Amniotic stem cell (primary cell): ENCODE measurements at places on chromosomes 5 and 9.

- DNase-seq = no peak
Observed at GRCh38 chr5:139635191-139635590, 13.0 kb upstream of the CXXC5 start.

DNA sequence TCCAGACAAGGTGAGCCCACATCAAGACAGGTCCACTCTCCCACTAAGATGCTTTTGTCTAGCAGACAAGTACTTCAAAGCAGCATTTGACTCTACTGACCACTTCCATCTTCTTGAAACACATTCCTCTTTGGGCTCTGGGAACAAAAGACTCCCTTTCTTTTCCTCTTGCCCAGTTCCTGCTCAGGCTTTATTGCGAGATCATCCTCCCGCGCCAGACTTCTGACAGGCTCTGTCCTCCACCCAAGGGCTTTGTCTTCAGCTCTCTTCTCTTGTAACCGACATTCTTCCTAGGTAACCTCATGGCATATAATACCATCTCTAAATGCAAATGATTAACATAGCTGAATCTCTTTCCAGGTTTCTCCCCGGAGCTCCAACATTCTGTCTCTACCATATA is 85.8 kb downstream of the NUDT12 start:
- DNase-seq = no peak

GRCh38 chr5:145965804-145966203 is 29.4 kb downstream of the SH3RF2 start:
- DNase-seq = no peak

DNA sequence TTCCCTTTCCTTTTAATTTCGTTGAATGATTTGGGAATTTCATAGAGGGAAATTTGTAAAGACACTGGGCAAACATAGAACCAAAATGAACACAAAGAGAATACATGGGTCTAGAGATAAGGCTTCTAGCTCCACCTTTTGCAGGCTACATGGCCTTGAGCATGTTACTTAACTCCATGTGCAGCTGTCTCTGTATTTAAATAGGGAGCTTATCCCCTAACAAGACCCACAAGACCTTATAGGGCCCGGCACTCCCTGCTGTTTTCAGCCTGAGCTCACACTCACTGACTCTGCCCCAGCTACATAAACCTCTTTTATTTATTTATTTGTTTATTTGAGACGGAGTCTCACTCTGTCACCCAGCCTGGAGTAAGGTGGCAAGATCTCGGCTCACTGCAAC is 30.6 kb upstream of the TLE1 start:
- DNase-seq = no peak

GRCh38 chr5:169050146-169050571 is 250.8 kb downstream of the SLIT3 start:
- no peak for DNase-seq

- no peak for DNase-seq
Observed at GRCh38 chr5:67978171-67978570, 237.4 kb upstream of the PIK3R1 start.

- DNase-seq = no peak
Observed at GRCh38 chr9:120447959-120448500, 131.9 kb downstream of the CDK5RAP2 start.

GRCh38 chr9:21728781-21729180 is 73.7 kb upstream of the MTAP start:
- DNase-seq = no peak

GRCh38 chr5:76470976-76471375 is 67.9 kb downstream of the IQGAP2 start:
- DNase-seq = no peak

DNA sequence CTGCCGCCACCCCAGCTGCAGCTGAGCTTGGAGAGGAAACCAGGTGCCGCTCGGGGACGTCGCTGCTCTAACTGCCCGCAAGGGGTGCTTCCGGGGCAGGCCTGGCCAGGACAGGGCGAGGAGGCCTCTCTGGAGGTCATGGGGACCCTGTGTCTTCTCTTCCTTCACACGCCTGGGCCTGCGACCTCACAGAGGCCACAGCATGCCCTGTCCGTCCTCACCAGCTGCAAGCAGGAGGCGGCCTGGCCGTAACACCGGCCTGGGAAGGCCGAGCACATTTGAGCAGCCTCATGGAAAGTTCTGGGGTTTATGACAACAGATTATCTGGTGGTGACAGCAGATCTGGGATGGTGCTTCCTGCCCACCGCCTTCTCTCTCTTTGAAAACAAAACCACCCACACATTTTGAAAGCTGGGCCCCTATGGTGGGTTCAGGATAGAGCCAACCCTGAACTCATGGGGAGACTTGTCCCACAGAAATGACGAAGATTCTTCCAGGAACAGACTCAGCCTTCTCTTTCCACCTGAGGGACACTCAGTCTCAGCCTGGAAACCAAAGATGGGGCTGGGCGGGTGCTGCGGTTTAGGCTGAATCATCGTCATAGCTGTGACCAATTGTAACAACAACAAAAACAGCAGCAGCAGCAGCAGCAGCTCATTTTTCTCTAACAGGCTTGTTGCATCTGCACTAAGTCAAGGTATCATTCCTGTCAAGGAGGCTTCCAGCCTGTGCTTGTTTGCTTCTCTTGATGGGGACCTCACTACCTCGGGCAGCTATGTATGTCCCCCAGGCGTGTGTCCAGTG is 99.6 kb upstream of the RAPGEF1 start:
- peak; percentile 87 for DNase-seq

DNA sequence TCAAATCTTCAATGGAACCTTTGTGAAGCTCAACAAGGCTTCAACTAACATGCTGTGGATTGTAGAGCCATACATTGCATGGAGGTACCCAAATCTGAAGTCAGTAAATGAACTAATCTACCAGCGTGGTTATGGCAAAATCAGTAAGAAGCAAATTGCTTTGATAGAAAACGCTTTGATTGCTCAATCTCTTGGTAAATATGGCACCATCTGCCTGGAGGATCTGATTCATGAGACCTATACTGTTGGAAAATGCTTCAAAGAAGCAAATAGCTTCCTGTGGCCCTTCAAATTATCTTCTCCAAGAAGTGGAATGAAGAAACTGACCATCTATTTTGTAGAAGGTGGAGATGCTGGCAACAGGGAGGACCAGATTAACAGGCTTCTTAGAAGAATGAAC is 54.7 kb upstream of the TTC39B start:
- no peak for DNase-seq

- no peak for DNase-seq
Observed at GRCh38 chr5:74550927-74551326, 89.6 kb downstream of the ENC1 start.

DNA sequence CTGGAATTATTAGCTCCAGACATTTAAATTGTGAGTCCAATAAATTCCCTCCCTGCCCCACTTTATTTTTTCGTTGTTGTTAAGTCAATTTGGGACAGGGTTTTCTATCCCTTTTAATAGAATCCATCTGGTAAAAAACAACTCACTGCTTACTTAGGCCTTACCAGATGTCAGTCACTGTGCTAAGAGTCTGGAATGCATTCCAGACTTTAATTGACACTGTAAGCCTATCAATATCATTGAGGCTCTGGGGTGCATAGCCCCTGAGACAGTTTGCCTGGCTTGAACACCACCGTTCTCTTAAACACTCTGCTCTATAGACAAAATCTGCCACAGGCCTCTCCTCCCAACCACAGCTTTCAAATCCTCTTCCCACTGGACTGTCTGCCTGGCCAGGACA is 175.9 kb downstream of the NSG2 start:
- no peak for DNase-seq

- DNase-seq = no peak
Observed at GRCh38 chr5:96245140-96246091, 187.6 kb downstream of the PCSK1 start.

DNA sequence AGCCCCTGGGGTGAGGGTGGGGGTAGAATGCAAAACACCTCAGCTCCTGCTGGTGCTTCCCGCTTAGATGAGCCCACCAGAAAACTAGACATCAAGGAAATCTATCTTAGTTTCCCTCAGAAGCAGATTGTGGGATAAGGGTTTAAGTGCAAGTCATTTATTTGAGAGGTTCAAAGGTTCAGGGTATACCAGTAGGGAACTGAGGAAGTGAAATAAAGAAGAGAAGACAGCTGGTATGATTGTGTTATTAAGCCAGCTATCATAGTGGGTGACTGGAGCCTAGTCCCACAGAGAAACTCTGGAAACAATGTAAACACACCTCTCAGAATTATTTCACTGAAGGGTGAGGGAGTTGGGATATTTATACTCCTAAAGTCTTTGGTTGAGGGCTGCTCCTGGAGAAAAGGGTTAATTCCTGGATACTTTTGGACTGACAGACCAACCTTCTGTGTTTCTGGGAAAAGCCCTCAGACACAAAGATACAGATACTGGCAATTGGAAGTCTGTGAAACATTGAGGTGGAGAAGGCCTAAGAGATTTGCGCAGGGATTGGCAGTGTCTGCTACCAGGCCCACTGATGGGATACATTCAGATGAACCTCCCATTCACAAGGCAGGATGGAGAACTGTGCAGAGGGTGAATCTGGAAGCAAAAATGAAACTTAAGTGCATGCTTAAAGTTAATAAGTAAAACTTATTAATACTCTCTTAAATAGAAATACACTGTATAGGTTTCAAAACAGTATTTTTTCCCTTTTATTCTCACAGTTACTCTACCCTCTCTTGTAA is 6.4 kb upstream of the DCTN4 start:
- DNase-seq = no peak

GRCh38 chr9:125990186-125990792 is 243.1 kb downstream of the PBX3 start:
- no peak for DNase-seq

DNA sequence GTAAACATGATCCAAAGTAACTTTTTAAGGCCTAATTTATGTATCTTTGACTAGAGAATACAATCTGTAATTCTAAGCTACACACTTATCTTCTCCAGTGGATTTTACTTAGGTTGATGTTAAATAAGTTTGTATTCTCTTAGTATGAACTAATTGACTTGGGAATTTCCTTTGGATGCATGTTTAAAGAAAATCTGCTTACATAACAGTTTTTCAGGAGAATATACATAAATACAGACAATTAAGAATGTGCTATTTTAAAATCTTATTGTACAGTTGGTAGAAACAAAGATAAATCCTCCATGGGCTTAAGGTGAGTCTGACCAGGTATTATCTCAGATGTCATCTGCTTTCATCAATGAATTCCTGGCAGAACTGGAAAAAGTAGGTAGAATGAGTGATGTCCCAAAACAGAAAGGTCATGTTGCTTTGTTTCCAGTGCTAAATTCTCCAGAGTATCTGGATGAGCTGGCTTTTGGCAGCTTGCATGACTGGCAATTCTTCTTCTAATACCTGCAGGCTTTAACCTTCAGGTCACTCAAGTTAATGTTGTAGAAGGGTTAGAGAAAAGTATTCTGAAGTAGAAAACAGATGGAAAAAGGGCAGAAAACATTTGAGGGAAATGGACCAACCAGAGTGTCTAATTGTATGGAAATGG is 150.6 kb downstream of the MACIR start:
- DNase-seq = no peak

DNA sequence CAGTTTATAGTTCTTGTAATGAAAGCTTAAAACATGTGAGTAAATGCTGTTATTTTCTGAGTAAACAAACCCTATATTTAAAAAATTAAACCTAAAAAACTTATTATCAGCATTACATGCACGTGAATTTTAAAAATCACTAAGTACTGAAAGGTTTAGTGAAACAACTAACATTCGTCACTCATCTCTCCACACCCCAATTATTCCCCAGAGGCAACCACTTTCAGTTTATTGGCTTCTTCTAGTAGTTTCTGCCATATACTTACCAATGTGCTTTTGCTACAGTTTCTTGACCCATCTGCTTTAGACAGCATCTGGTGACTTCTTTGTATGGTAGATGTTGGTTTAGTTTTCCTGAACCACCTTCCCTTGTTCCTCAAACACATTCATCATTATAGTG is 58.1 kb downstream of the ANGPTL2 start:
- DNase-seq = no peak

- DNase-seq = no peak
Observed at GRCh38 chr5:177256296-177256695, 47.2 kb downstream of the RAB24 start.

- DNase-seq = no peak
Observed at GRCh38 chr5:157750320-157750719, 6.8 kb downstream of the LSM11 start.

GRCh38 chr9:72509635-72510034 is 11.8 kb upstream of the TMC1 start:
- no peak for DNase-seq

- DNase-seq = no peak
Observed at GRCh38 chr9:2158766-2159430, 143.8 kb downstream of the SMARCA2 start.

GRCh38 chr9:77847059-77847499 is 184.5 kb downstream of the GNAQ start:
- no peak for DNase-seq

- DNase-seq = no peak
Observed at GRCh38 chr9:7042124-7042523, 284.4 kb downstream of the KDM4C start.

GRCh38 chr5:63233911-63234310 is 655.3 kb downstream of the LRRC70 start:
- DNase-seq = no peak

- DNase-seq = no peak
Observed at GRCh38 chr5:2149195-2149539, 266.4 kb upstream of the IRX4 start.

- DNase-seq = no peak
Observed at GRCh38 chr5:33761139-33761538, 130.7 kb downstream of the ADAMTS12 start.

GRCh38 chr5:96788112-96788749 is 19.5 kb downstream of the ERAP1 start:
- DNase-seq = no peak

- DNase-seq = no peak
Observed at GRCh38 chr9:126874546-126875314, 14.3 kb downstream of the ZBTB34 start.

- no peak for DNase-seq
Observed at GRCh38 chr5:149995385-149996204, 4.9 kb downstream of the TIGD6 start.

GRCh38 chr9:92964607-92965060 is 17.3 kb downstream of the FGD3 start:
- DNase-seq = no peak

- no peak for DNase-seq
Observed at GRCh38 chr9:137643921-137644320, 25.1 kb downstream of the EHMT1 start.

DNA sequence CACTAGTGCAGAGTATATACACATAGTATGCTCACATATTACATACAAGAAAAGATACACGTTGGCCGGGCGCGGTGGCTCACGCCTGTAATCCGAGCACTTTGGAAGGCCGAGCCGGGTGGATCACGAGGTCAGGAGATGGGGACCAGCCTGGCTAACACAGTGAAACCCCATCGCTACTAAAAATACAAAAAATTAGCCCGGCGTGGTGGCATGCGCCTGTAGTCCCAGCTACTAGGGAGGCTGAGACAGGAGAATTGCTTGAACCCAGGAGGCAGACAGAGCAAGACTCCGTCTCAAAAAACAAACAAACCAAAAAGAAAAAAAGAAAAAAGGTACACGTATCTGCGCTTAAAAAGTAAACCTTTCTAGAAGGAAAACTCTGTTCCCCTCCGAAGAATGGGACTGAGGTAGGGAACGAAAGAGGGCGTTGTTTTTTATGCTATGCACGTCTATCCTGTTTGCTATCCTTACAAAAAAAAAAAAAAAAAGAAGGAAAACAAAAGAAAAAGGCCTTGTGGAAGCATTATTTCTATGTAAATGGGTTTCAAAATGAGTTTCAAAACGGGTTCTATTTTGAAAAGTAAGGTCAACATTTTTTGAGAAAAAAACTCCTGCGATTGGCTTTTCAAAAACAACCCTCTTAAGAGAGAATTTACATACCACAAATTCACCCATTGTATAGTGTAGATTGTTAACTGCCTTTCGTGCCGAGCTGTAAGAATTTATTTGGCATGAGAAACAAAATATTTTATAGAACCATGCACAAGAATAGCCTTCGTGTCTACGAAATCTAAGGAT is 1.2 kb downstream of the AK3 start:
- DNase-seq = no peak

GRCh38 chr9:82582693-82583092 is 480.2 kb downstream of the RASEF start:
- DNase-seq = no peak
